ENCODE measurements at places on chromosomes 7 and 10.

GRCh38 chr7:107274506-107274905 lies 105.7 kb downstream of the HBP1 start:
- no peak for DNase-seq

GRCh38 chr7:85695533-85695932 lies 508.7 kb upstream of the SEMA3D start:
- no peak for DNase-seq

DNA sequence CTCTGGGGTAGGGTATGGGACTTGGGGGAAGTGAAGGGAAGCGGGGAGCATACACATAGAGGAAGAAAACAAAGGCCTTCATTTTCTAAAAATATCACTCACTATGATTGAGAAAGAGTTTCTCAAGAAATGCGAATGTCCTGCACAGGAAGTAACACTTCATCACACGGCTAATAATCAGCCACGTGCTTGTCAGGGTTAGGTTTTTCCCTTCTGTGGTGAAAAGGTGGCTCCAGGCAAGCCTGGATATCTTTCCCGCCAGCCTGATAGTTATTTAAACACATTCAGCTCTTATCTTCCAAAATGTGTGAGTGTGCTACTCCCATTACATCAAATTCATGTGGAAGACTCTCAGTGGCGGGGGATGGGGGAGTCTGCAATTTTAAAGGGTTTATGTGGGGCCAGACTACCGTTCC lies 166.4 kb upstream of the ADO start:
- DNase-seq = peak; percentile 45

GRCh38 chr10:76435157-76435556 lies 1003.7 kb downstream of the LRMDA start:
- no peak for DNase-seq

DNA sequence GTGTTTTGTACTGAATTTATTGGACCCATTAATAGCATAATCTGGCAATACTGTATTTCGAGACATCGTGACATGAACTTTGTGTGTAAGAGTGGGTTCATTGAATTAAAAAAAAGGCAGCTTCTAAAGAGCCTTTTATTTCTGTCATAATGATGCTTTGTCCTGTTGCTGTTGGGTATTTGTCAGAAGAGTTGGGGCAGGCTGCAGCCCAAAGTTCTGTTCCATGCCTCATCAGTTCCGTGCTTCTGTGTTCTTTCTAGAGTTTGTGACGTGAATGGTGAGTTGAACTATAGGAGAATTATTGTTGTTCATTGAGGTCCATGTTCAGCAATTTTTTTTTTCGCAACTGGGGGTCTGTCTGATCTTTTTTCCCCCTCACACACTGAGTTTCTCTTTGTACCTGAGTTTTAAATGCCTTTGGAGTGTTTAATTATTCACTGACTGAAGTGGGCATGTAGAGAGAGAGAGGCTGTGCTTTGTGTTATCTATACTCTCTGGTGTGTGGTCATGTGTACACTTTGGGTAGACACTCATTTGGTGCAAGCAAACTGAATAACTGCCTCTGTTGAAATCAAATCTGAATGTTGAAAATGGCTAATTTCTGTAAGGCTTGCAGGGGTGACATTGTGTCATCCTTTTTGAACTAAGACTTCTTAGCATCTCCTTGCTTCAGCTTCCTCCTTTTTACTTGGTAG lies 69.8 kb downstream of the ADD3 start:
- no peak for DNase-seq
